ENCODE measurements at places on chromosomes 16 and 17.
A peak's percentile ranks its signal among the peaks of the same experiment; 100 is the strongest.

GRCh38 chr16:68575082-68575481 is 36.0 kb downstream of the ZFP90 start:
- DNase-seq, result no peak

DNA sequence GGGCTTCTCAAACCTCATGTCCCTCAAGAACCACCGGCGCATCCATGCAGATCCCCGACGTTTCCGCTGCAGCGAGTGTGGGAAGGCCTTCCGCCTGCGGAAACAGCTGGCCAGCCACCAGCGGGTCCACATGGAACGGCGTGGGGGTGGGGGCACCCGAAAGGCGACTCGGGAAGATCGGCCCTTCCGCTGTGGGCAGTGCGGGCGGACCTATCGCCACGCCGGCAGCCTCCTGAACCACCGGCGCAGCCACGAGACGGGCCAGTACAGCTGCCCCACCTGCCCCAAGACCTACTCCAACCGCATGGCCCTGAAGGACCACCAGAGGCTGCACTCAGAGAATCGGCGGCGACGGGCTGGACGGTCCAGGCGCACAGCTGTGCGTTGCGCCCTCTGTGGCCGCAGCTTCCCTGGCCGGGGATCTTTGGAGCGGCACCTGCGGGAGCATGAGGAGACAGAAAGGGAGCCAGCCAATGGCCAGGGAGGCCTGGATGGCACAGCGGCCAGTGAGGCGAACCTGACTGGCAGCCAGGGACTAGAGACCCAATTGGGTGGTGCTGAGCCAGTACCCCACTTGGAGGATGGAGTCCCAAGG is 5.9 kb downstream of the ZNF646 start:
- DNase-seq, result no peak

DNA sequence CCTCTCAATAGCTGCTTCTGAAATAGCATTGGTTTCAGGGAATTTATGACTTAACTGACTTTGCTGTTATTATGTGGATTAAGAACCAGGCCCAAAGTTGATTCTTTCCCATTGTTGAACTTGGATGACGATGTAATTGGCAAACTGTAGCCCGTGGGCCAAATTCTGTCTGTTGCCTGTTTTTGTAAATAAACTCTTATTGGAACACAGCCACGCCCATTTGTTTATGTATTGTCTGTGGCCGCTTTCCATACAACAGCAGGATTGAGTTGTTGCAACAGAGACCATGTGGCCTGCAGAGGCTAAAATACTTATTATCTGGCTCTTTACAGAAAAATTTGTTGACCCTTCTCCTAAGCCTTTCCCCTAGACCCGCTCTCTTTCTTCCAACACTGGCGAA is 31.6 kb downstream of the NTN1 start:
- DNase-seq, result no peak

- no peak for DNase-seq
These were observed 1.7 kb downstream of the EMP2 start for GRCh38 chr16:10578474-10579316.

- no peak for DNase-seq
These were observed 11.3 kb upstream of the CYTH1 start for GRCh38 chr17:78793415-78793814.

DNA sequence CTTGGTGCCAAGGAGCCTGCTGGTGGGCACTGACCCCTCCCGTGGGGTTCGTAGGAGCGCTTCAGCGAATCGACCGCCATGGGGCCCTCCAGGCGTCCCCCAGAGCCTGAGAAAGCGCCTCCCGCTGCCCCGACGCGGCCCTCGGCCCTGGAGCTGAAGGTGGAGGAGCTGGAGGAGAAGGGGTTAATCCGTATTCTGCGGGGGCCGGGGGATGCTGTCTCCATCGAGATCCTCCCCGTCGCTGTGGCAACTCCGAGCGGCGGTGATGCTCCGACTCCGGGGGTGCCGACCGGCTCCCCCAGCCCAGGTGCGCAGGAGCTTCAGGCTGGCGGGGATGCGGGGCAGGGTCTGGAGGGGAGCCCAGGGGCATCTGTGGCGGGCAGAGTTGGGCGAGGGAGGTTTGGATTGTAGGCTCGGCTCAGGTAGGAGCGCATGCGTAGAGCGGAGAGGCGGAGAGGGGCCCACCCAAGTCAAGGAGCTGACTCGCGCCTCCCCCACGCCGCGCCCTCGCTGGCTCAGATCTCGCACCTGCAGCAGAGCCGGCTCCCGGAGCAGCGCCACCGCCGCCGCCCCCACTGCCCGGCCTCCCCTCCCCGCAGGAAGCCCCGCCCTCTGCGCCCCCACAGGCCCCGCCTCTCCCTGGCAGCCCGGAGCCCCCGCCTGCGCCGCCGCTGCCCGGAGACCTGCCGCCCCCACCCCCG is 19.8 kb downstream of the FMNL1 start:
- no peak for DNase-seq

DNA sequence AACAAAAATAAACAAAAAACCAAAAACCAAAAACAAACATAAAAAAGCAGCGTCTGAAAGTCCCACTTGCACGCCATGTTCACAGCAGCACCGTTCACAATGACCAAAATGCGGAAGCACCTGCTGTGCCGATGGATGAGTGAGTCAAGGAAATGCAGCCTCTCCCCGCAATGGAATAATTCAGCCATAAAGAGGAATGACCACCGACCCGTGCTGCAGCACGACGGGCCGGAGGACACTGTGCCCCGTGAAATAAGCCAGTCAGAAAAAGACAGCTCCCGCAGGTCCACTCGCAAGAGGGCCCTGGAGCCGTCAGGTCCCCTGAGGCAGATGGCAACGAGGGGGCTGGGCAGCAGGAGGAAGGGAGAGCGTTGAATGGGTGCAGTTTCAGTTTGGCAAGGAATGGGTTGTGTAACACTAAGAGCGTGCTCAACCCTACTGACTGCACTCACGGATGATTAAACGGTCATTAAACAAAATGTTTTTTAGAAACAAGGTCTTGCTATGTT is 5.1 kb downstream of the CLCN7 start:
- DNase-seq, result no peak

DNA sequence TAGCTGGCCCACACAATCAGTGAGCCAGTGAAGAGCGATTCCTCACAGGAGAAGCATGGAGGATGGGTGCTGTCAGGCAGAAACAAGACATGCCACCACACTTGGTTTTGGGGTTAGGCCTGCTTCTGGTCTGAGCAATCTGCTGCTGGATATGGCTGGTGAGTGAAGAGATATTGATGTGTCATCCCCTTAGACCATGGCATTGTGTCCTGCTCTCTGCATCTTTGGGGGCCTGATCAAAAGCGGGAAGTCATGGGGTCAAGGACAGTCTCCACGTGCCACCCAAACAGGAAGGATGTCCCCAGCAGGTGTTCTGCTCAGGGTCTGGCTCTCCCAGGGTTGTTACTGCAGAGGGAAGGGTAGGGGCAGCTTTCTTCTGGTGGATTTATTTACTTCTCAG is 140.7 kb downstream of the PRKCB start:
- no peak for DNase-seq

- peak; percentile 47 for DNase-seq
These were observed 57.3 kb upstream of the CCL1 start for GRCh38 chr17:34420254-34420766.

DNA sequence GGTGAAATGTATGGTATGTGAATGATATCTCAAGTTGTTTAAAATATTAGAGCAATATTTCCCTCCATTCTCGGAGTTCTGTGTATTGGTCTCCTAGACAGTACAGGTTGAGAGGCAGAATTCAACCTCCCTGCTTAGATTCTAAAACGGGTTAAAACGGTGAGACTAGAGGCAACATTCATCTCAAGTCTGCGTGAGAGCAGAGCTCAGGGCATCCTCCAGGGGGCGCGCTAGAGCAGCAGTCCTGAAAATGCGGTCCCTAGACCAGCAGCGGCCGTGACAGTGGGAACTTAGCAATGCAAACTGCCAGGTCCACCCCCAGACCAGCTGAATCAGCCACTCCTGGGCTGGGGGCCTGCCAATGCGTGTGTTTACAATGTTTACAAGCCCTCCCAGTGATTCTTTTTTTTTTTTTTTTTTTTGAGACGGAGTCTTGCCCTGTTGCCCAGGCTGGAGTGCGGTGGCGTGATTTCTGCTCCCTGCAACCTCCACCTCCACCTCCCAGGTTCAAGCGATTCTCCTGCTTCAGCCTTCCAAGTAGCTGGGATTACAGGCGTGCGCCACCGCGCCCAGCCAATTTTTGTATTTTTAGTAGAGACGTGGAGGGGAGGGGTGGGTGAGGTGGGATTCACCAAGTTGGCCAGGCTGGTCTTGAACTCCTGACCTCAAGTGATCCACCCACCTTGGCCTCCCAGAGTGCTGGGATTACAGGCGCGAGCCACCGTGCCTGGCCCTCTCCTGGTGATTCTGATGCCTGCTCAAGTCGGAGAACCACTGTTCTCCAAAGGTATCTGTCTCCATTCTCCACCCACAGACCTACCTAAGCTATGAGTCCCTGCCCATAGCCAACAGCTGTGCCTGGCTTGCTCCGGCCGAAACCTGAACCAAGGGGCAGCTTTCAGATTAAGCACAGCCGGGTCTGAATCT is 24.2 kb downstream of the KLHL36 start:
- DNase-seq, result peak; percentile 81

- no peak for DNase-seq
These were observed 14.3 kb downstream of the SLC16A3 start for GRCh38 chr17:82242977-82243647.

DNA sequence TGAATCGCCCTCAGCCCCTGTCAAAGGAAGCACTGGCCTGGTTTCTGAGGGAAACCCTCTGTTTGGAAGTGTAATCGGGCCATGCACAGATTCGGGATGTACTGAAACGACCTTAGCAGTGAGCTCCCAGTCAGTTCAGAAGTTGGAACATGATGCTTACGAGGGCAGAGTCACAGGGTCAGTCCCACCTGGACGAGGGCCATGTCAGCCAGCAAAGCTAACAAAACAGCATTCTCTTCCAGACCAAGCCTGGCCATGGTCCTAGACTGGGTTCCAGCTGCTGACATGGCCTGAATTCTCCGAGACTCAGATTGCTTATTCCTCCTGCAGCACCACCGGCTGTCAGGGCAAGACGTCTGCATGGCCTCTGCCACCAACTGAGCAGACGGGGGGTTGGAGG is 192.2 kb upstream of the WSCD1 start:
- DNase-seq, result no peak

GRCh38 chr17:78281249-78281845 is 49.9 kb downstream of the TMEM235 start:
- no peak for DNase-seq

- DNase-seq, result no peak
These were observed 38.4 kb downstream of the ERN1 start for GRCh38 chr17:64091571-64091970.

DNA sequence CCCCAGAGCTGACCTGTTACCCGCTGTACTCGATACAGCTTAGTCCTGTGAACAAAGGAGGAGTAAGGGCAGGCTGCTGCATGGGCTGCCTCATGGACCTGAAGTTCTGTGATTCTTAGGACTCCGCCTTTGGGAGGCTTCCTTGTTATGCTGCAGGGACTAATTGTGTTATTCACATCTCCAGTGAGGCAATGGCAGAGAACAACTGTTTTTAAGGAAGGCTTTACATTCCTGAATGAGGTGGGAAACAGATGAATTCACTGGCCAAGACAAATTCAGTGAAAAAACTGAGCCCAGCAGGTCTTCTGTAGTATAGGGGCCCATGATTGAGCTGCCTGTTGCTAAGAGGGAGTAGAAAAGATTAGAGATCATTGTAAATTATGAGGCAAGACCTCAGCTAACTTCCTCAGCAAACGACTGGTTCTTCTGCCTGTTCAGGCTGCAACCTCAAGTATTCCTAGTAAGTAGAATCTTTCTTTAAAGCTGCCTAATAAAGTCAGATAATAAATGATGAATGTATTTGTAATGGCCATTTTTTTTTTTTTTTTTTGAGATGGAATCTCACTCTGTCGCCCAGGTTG is 26.3 kb downstream of the ADORA2B start:
- no peak for DNase-seq
